Right lung (tissue), 10 donors: ENCODE measurements at places on chromosomes 2 and 18.

- DNase-seq = no peak
These were observed 113.7 kb downstream of the SRBD1 start for GRCh38 chr2:45497355-45497754.

DNA sequence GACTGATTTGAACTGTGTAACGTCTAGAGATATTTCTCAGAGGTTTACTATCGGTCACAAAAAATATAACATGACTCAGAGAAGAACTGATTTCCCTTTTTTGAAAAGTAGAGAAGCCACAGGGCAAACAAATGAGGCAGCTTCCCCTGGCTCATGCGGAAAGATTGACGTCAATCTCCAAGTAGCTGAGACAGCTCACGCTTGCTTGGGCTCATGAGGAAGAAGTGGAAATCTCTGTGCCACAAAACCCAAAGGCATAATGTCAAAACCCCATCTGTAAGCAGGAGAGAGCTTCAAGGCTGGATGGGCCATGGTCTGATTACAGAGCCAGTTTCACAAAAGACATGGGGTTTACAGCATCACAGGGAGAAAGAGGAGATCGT lies 188.1 kb downstream of the ARL4C start:
- no peak for DNase-seq

- no peak for DNase-seq
These were observed 99.4 kb upstream of the TEX51 start for GRCh38 chr2:126799301-126799700.

GRCh38 chr2:229733611-229734245 lies 19.4 kb upstream of the DNER start:
- DNase-seq = no peak

DNA sequence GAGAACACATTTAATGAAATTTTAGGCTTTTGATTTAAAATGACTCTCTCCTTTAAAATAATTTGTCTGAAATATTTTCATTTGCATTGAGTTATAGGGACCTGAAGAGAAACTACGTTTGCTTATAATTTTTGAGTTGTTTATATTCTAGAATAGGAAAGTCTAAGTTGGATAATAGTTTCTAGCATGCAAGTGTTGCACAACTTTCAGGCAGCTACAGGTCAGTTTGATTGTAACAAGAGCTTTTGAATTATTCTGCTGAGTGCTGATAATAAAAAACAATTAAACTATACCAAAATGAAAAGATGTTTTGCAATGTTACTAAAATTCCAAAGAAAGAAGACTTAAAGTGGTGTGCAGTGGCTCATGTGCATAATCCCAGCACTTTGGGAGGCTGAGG lies 71.0 kb downstream of the PDE1A start:
- no peak for DNase-seq

GRCh38 chr2:170190172-170190571 lies 12.2 kb downstream of the MYO3B start:
- no peak for DNase-seq

DNA sequence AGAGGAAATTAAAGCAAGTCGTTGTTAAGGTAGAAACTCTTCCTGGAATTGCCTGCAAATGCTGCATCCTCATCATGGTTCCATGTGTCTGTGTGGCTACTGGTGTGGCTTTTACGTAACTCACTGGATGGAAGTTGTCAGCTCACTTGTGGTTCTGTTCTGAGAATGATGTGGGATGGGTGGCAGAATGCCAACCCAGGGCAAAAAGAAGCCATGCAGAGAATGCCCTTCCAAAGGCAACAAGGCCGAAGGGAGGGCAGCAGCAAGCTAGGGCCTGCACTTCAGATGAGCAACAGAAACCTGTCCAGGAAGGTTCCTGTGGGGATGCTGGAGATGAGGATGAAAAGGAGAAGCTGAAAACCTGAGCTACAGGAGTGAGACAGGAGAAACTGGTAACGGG lies 10.4 kb upstream of the NAPG start:
- DNase-seq = no peak

DNA sequence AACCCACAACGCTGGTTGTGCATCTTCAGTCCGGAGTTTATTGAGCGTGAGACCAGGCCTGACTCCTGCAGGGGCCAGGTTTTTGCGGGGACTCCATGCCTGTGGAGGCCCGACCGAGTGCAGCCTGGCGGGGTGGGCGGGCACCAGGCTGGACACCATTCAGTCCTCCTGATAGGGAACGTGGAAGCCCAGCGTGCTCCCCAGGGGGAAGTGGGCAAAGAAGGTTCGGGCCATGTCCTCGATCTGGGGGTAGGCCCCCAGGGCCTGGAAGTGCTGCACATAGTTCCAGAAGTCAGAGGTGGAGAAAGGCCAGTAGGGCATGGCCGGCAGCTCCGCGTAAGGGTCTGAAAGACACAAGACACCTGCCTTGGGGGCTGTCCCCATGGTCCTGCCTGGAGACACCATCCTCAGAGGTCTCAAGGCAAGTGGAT lies 1.4 kb downstream of the OTOS start:
- DNase-seq = no peak

DNA sequence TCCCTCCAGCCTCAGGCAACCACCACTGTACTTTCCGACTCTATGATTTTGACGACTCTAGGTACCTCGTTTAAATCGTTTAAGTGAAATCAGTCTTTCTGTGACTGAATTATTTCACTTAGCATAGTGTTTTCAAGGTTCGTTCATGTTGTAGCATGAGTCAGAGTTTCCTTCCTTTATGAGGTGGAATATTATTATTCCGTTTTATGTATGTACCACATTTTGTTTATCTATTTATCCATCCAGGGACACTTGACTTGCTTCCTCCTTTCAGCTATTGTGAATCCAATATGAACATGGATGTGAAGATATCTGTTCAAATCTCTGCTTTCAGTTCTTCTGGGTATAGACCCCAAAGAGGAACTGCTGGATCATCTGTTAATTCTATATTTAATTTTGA lies 19.1 kb downstream of the IL1R2 start:
- DNase-seq = no peak

DNA sequence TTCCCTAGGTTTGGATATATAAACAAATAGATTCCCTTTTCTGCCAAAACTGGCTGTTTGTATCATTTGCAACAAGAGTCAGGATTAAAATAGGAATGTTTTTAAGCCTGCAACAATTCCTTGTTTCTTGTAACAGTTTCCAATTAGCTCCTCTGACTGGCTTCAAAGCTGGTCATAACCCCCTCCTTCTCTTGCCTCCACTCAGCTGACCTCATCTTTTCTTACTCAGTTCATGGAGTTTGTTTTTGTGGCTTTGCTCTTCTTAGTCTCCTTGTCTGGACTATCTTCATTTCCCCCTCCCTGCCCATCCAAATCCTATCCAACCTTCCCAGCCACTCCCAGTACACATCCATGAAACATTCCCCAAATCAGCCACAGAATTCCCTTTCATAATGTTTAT lies 14.3 kb upstream of the RAPH1 start:
- no peak for DNase-seq

DNA sequence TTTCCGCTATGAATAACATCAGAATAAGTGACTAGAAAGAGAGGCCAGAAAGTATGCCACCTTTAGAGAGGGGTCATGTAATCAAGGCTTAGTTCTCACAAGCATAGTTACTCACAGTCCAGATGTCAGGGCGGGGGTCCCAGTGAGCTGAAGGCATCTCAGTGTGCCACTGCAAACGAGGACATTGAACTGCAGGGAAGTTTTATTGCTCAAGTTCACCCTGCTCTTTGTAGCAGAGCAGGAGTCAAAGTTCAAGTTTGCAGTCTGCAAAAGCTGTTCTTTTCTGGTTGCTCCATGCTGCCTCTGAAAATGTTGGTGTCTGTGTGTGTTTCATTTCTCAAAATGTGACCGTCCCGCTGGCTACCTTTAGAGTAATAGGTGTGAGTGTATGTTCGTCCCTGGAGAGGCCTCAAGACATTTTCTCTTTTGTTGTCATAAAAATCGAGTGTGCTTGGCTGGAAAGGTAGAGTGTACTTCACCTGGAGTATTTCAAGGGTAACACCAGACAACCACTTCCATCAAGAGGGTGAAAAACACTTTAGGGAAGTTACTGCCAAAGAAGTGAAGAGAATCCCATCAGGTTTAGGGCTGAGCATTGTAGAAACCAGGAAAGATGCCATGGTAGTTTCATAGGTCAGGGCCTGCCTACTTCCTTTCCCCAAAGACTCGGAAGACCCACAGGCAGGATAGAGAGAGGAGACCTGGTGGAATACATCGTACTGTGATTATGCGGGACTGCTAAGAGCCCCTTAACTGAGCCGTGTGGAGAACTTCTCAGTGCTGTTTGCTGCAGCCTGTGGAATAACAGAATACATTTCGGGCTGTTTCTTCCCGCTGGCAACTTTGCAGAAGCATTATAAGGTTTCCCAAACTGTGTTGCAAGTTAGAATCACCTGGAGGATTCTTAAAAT lies 89.9 kb downstream of the LYPD6 start:
- DNase-seq = peak; percentile 12

- DNase-seq = no peak
These were observed 14.6 kb downstream of the SPOPL start for GRCh38 chr2:138516030-138516704.

- DNase-seq = no peak
These were observed 197.8 kb downstream of the TNS1 start for GRCh38 chr2:217804791-217805667.

- no peak for DNase-seq
These were observed 36.7 kb downstream of the RMC1 start for GRCh38 chr18:23539911-23540525.

- no peak for DNase-seq
These were observed 295.4 kb upstream of the SPRED2 start for GRCh38 chr2:65727816-65728215.

DNA sequence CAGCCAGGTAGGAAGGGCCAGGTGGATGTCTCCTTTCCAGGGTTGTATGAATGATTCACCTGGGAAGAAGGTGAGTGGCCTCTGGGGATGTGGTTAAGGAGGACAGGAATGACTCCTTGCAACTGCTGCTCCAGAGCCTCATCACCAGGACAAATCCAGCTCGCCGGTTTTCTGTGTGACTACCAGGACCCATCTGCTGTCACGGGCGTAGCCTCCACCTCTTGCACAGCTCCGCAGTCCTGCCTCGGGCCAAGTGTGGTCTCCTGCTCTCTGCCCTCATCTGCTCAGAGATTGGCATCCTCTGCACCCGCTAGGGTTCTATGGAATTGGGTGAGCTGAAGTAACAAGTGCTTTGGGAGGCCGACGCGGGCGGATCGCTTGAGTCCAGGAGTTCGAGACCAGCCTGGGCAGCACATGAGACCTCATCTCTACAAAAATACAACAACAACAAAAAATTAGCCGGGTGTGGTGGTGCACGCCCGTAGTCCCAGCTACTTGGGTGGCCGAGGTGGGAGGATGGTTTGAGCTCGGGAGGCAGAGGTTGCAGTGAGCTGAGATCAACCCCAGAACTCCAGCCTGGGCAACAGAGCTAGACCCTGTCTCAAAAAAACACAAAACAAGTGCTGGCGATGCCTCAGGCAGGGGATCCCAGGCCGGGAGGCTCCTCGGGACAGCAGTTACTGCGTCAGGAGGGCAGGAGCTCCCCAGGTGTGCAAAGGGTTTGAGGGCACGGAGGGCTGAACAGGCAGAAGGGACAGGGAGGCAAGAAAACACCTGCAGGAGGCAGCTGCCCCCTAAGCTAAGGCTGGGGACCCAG lies 831 bp upstream of the D2HGDH start:
- no peak for DNase-seq

- no peak for DNase-seq
These were observed 43.0 kb downstream of the ZNF519 start for GRCh38 chr18:14089191-14089590.

GRCh38 chr2:60612033-60612432 lies 58.6 kb upstream of the BCL11A start:
- DNase-seq = no peak

DNA sequence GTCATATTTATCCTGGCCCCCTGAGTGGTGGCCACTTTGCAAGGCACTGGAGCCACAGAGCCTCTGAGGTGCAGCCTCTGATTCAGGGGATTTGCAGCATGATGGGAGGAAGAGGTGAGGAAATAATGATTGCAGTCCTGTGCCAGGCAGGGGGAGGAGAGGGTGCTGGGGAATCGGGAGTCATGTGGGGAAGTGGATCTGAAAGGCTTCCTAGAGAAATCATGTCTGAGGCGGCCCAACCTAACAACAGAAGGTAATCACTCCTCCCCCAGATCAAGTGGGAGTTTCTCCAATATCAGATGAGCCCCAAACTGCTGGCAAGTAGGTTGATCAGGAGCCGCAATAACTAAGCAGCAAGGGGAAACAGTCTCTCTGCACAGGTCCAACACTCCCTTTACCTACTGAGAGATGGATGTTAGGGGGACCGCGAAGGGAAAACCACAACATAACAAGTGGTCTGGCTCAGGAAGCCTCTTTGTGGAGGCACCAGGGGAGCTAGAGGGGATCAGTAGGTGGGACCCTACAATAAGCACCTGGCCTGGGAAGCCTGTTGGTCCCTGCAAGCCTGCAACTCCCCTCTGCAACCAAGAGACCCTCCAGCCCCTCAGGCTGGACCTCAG lies 71.8 kb upstream of the NPAS2 start:
- DNase-seq = no peak

- DNase-seq = no peak
These were observed 47.3 kb downstream of the QPCT start for GRCh38 chr2:37391711-37392110.

GRCh38 chr2:64008434-64009009 lies 10.7 kb downstream of the VPS54 start:
- DNase-seq = no peak

DNA sequence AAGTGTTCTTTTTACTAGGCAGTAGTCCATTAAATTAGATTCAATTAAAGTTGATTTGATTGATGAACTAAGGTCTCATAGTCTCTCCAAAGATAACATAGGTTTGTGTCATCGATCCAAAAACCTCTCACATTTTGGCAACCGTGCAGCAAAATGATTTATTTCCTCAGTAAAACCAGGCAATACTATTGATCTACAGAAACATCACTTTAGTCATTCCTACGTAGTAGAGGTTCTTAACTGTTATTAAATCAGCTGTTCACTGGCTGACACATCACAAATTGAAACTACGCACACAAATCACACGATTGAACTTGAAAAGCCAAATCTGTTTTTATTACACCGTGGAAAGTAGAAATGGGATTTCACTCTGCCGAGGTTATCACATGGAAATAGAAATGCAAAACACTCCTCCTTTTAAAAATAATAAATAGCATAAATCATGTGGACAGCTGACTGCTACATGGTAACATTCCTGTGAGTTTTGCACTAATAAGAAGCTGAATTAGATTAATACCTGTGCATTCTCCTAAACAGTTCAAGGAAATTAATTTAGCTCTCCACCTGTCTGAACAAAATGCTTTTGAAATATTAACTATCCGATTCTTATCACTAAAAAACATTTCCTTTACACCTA lies 262.5 kb downstream of the CDH20 start:
- no peak for DNase-seq

GRCh38 chr18:64273724-64274123 lies 124.8 kb upstream of the LINC00305 start:
- no peak for DNase-seq
